ENCODE measurements at places on chromosomes 4 and X. TPM values are rescaled to one million over a fixed set of nuclear protein-coding genes. Genes with fewer than 3 reads are reported as not detected.

Gene PDZD4
- total RNA-seq = 4.3 TPM

Gene PHOX2B
- not detected for total RNA-seq

Gene RNF175
- total RNA-seq = 0.26 TPM

Gene TMEM165
- total RNA-seq = 49.5 TPM

All from activated CD4-positive, alpha-beta T cell treated with anti-CD3 and anti-CD28 coated beads for 36 hours (primary cell).